ENCODE measurements at places on chromosomes 11 and 22. TPM values are rescaled to one million over a fixed set of nuclear protein-coding genes. Genes with fewer than 3 reads are reported as not detected.
A peak's percentile ranks its signal among the peaks of the same experiment; 100 is the strongest.

DNA sequence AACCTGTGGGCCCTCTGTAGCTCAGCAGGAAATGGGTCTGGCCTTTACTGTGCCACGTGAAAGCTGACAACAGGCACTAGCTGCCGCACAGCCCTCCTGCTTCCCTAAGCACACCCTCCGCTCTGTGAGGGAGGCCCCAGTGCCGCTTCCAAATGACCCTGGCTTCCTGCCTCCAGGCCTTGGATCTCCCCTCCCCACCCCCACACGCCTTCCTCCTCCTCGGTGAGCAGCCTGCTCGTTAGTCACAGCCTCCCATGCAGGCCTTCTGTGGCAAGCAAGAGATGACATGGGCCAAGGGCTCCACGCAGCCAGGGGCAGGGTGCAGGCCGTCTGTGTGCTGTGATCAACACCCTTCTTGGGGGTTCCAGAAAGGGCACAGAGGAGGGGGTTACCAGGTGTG lies 15.3 kb upstream of the RASL10A start:
- no peak for DNase-seq

DNA sequence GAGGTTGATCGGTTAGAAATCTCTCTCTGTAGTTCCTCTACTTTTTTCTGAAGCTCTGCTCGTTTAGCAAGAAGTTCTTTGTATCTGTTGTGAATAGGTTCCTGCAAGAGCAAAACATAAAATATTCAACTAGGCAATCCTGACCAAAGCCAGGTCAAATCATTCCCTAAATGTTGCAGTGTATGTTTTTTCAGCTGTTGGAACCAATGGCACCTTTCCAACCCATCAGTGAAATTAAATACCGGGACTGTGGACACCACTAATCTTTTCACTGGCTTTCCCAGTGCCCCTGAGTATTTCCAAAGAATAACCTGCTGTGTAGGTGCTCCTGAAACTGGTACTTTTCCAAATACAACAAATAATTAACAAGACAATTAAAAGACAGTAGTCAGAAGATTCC lies 45.1 kb downstream of the CEP57 start:
- DNase-seq = no peak

- no peak for DNase-seq
Observed at GRCh38 chr22:50269970-50270665, at the start of gene MAPK11. MAPK11 (minus strand) TSS chr22:50270380; CDS start chr22:50270292, 88 bp downstream.

Gene SLC1A2
- polyA plus RNA-seq = 0.39 TPM

Gene MRGPRX4
- not detected for polyA plus RNA-seq

DNA sequence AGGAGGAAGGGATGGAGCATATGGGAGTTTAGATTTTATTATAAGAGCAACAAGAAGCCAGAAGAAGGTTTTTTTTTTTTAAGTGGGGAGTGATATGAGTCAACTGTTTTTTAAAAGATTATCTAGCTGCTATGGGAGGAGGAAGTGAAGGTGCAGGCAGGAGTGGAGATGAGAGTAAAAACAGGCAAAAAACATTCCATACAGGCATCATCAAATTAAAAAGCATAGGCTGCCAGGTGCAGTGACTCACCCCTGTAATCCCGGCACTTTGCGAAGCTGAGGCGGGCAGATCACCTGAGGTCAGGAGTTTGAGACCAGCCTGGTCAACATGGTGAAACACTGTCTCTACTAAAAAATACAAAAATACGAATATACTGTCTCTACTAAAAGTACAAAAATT lies 368.4 kb upstream of the MTNR1B start:
- DNase-seq = no peak

DNA sequence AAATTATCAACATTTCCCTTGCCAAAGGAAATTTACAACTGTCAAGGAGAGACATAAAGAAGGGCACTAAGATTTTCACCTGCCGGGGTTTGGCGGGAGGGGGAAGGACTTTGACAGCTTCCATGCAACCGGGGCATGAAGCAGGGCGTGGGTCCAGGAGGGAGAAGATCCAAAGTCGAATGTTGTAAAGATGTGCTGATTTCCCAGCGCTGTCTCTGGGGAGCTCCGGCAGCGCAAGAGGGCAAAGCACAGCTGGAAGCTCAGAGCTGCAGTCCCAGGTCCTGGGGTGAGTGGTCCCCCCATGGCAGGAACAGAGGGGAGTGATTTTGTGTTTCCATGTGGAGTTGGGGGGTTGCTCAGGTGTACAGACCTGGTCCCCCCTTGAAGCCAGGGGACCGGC lies at the start of gene MS4A10:
Gene MS4A10, plus strand, starts transcription at position 198 of the 400 bp plus-strand sequence. CDS start 5,003 bp downstream, outside the sequence.
- no peak for DNase-seq

GRCh38 chr11:73257342-73258103 lies 14.6 kb upstream of the P2RY6 start:
- DNase-seq = peak; percentile 68

DNA sequence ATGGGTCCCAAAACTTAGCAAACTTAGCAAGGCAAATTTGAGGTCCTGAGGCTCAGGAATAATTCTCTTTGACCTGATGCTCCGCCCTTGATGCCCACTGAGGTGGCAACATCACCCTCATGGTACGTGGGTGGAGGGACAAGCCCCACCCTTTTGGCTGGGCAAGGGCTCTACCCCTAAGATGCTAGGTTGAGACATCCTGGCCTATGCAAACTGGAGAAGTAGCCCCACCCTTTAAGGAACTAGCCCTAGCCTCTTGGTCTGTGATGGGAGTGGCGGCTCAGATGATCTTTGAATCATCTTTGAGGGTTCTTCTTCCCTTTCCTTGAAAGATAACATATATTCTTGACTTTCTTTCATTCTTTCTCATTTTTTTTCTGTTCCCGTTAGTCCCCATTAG lies 32.9 kb downstream of the CABIN1 start:
- no peak for DNase-seq

- DNase-seq = no peak
Observed at GRCh38 chr11:1139441-1140083, 18.2 kb upstream of the MUC5AC start.

- no peak for DNase-seq
Observed at GRCh38 chr11:34583818-34584217, 37.1 kb upstream of the EHF start.

Gene CD81
- polyA plus RNA-seq = 662 TPM

Gene DSCAML1
- polyA plus RNA-seq = 2.1 TPM

DNA sequence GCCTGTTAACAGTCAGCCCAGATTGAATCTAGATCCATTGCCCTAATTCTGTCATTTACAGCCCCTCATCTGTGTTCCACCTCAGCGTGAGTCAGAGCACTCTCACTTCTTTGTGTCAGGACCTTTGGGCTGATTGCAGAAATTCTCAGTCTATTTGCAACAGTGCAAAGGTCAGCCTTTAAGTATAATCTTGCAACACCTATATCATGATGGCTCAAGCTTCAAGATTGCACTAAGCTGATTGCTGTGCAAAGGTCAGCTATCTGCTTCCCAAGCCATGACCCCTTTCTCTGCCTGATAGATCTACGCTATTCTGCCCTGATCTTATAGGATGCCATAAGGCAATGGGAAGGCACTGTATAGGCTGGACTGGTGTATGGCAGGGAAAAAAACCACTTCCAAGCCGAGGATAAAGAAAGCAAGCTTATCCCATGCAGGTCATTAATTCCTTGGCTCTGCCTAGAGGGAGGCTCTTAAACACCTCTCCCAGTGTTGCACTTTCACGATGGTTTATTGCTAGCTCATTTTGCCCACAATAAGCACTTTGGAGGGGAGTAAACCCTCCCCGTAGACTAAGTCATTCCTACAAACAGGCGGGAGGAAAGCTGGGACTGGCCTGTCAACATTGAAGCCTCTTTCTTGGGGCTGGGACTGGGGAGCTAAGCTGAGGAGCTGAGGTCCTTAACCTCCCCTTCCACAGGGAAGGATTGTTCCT lies 100.6 kb downstream of the RRAS2 start:
- DNase-seq = no peak

- DNase-seq = no peak
Observed at GRCh38 chr11:130429120-130429681, 792 bp upstream of the ADAMTS8 start.

Gene CNIH2
- 4.3 TPM for polyA plus RNA-seq

Gene WNT7B
- polyA plus RNA-seq = 11.6 TPM

Gene RIMBP3B
- not detected for polyA plus RNA-seq

DNA sequence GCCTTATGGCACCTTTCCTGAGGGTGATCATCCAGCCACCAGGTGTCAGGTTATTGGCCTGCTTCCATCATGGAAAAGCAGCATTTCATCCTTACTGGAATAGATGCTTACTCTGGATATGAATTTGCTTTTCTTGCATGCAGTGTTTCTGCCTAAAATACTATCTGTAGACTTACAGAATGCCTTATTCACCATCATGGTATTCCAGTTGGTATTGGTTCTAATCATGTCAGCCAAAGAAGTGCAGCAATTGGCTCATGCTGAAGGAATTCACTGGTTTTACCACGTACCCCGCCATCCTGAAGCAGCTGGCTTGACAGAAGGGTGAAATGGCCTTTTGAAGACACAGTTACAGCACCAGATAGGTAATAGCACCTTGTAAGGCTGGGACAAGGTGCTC lies 194.2 kb downstream of the AASDHPPT start:
- DNase-seq = no peak

GRCh38 chr22:17919276-17920144 lies 104.9 kb downstream of the MICAL3 start:
- DNase-seq = no peak

GRCh38 chr11:12640926-12641849 lies 33.0 kb upstream of the TEAD1 start:
- DNase-seq = no peak

Gene ANO5
- polyA plus RNA-seq = 8.8 TPM

GRCh38 chr11:126601550-126602215 lies 246.2 kb downstream of the ST3GAL4 start:
- no peak for DNase-seq

Gene NXPE1
- 0.08 TPM for polyA plus RNA-seq

GRCh38 chr11:92306966-92307510 lies 82.4 kb downstream of the FAT3 start:
- no peak for DNase-seq

DNA sequence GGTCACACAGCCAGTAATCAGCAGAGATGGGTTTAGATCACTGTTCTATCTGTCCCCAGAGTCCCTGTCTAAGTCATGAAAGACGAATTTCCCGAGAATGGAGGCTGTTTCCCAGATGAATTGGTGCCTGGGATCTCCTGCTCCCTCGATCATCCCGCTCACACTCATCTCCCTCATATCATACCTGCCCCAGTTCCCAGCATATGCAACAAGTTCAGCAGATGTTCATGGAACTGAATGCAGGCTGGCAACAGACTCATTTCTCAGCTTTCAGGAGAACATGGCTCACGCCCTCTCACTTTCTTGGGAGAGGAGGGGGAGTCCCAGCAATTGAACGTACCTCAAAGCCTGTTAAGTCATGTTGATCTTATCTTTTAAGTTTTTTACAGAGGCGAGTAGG lies 22.1 kb downstream of the CD6 start:
- DNase-seq = no peak

DNA sequence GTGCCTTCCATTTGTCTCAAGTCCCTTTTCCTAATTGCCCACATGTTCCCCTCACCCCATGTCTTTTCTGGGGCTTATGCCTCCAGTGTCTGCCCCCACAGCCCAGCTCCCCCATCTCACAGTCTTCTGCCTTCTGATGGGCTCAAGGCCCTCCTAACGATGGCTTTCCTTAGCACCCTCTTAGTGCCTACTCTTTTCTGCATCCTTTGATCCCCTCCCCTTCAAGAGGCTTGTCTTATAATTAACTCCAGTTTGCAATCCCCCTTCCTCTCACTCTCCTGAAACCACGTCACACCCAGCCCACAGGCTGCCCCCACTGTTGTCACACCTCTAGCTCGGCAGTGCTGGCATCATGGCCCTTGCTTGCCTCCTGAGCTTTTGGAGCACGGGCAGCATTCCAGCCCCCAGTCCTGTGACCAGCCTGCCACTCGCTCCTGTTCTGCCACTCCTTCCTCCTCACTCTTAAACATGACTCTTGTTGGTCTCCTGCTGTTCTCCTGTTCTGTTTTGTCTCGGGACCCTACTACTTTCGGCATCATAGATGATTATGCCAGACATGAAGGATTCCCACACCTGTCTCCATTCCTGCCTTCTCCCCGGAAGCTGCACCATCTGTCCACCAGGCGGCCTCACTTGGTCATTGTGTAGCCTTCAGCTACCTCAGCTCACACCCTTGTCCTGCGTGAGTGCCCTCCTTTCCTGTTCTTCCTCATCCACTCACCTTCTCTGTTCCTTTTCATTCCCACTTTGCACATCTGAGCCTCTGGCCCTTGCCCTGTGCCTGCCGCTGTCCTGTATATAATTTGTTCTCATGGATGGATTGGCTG lies 26.1 kb downstream of the UBE2L3 start:
- no peak for DNase-seq

GRCh38 chr11:122784325-122784955 lies 53.9 kb upstream of the CRTAM start:
- no peak for DNase-seq

Gene NLRP6
- 0.80 TPM for polyA plus RNA-seq

Gene SAA1
- polyA plus RNA-seq = not detected
